ENCODE measurements at places on chromosomes 6 and 20. TPM values are rescaled to one million over a fixed set of nuclear protein-coding genes. Genes with fewer than 3 reads are reported as not detected.

Gene MOG
- total RNA-seq = not detected

GRCh38 chr6:36929152-36929551 is 25.4 kb upstream of the PI16 start:
- peak overlapping the region; percentile 60 for H3K27ac ChIP-seq
- no peak for DNase-seq
- no peaks in the 10 kb centered on the region for H3K27me3 ChIP-seq
- no peak overlapping the region for H3K4me3 ChIP-seq
- no peaks in the 10 kb centered on the region for H3K4me1 ChIP-seq
- no peaks in the 10 kb centered on the region for H3K36me3 ChIP-seq

- no peak for DNase-seq
- H3K4me3 ChIP-seq = peak overlapping the region; percentile 0
- no peaks in the 10 kb centered on the region for H3K27me3 ChIP-seq
- no peak overlapping the region for H3K27ac ChIP-seq
- peaks cover 7% of the 10 kb centered on the region for H3K36me3 ChIP-seq
These were observed 20.7 kb downstream of the FOXO3 start for GRCh38 chr6:108581237-108581931.

DNA sequence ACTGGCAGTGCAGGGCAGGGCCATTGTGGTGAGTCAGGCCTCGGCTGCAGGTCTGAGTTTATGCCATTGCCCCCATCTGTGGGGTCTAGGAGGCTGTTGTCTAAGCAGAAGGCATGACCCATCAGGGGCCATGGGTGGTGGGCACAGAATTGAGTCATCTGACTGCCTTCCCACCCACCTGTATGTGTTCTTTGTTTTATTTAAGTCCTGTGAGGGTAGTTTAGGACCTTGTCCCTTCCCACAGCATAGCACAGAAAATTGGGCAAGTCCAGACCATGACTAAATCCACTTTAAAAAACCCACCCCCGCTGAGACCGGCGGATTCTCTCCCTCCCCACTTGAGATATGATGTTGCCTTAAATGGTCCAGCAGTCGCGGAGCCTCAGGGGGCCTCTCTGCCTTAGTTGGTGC is 40.3 kb downstream of the ERMARD start:
- no peak overlapping the region for H3K27ac ChIP-seq
- no peaks in the 10 kb centered on the region for H3K36me3 ChIP-seq
- peaks cover 28% of the 10 kb centered on the region for H3K4me1 ChIP-seq
- H3K4me3 ChIP-seq = peak overlapping the region; percentile 91
- DNase-seq = no peak
- H3K27me3 ChIP-seq = no peaks in the 10 kb centered on the region

Gene BPI
- not detected for total RNA-seq

GRCh38 chr6:51594981-51595380 is 492.4 kb downstream of the PKHD1 start:
- no peaks in the 10 kb centered on the region for H3K27me3 ChIP-seq
- H3K4me1 ChIP-seq = no peaks in the 10 kb centered on the region
- DNase-seq = no peak
- H3K4me3 ChIP-seq = no peak overlapping the region
- no peak overlapping the region for H3K27ac ChIP-seq

- no peak overlapping the region for H3K27ac ChIP-seq
- no peaks in the 10 kb centered on the region for H3K27me3 ChIP-seq
- peaks cover 4% of the 10 kb centered on the region for H3K36me3 ChIP-seq
- DNase-seq = no peak
- peaks cover 36% of the 10 kb centered on the region for H3K4me1 ChIP-seq
These were observed 14.7 kb downstream of the FKBP1A start for GRCh38 chr20:1377984-1378734.

Gene ZSCAN26
- total RNA-seq = 19.8 TPM

DNA sequence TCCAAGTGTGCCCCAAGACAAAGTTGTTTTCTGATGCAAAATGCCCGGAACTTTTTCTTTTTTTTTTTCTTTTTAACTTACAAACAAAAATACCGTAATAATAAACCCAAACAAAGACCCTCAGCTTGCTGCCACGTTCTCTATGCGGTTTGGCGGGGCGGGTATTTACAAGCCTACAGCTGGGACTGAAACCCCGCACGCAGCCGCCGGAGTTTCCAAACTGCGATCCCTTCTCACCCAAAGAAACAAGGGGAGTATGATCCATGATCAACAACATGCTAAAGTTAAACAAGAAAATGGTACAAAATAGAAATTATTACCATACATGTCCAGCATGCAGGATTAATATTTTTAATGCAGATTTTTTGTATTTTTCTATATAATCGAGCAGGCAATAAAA is 2.1 kb downstream of the MAFB start:
- peaks cover 97% of the 10 kb centered on the region for H3K27me3 ChIP-seq
- H3K4me1 ChIP-seq = peaks cover 23% of the 10 kb centered on the region
- H3K4me3 ChIP-seq = peak overlapping the region; percentile 85
- no peak overlapping the region for H3K27ac ChIP-seq

Gene CTCFL
- total RNA-seq = 0.14 TPM

DNA sequence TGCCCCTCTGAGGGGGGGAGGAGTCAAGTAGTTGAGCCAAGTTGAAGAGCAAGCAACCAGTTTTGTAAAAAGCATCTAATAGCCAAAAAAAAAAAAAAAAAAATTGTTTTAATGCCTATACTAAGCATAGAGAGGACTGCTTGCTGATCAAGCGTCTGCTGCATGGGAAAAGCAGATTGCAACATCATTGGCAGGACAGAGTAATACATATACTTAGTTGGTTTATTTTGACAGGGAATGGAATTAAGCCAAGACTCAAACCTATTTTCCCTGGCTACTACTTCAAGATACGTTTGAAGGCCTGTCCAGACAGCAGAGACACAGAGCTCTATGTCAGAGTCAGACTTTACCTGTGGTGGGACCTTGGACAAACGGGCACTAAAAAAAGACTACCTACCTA is 120.5 kb downstream of the RTN4IP1 start:
- no peak overlapping the region for H3K27ac ChIP-seq
- no peak overlapping the region for H3K4me3 ChIP-seq
- H3K4me1 ChIP-seq = peaks cover 21% of the 10 kb centered on the region
- DNase-seq = no peak
- peaks cover 86% of the 10 kb centered on the region for H3K27me3 ChIP-seq

GRCh38 chr6:144019929-144020328 is 11.9 kb upstream of the PLAGL1 start:
- H3K36me3 ChIP-seq = no peaks in the 10 kb centered on the region
- no peaks in the 10 kb centered on the region for H3K4me1 ChIP-seq
- no peak overlapping the region for H3K27ac ChIP-seq
- H3K4me3 ChIP-seq = no peak overlapping the region
- DNase-seq = no peak

DNA sequence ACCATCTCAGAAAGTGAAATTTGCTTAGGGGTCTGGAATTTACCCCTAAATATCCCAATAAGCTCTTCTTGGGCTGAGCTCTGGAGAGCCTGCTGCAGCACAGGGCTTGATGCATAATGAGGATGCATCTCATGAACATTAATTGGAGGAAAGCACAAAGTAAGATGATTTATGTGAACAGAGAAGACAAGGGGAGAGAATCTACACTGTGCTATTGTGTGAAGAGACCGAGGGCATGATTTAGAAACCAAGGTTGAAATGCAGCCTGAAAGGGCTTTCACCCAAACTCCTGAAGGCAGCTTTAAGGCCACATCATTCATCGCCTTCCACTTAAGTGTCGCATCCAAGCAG is 27.8 kb upstream of the GPR63 start:
- no peak overlapping the region for H3K4me3 ChIP-seq
- DNase-seq = no peak
- peaks cover 3% of the 10 kb centered on the region for H3K27me3 ChIP-seq
- H3K27ac ChIP-seq = no peak overlapping the region

DNA sequence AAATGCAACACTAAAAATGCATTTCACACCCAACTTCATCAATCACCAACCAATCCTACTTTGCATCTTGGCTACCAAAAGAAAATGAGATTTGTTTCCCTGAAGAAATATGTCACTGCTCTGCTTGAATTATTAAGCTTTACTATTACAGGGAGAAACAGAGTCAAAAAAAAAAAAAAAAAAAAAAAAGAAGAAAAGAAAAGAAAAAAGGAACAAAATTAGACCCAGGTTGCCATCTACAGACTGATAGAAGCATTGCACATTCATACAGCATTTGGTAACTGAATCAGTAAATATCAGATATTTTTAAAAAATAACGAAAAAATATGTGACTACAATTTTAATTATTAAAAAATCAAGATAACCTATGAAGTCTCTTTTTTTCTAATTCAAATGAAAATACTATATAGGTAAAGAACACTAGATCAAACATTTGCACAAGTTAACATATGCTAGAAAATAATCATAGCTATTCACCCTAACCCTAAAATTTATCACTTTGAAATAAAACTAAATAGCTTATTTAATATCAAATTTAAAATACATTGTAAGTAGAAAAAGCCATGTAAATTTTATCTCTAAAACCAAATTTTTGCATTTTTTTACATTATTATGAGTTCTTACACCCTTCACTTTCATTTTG is 83.3 kb downstream of the DCDC2 start:
- H3K4me3 ChIP-seq = no peak overlapping the region
- no peaks in the 10 kb centered on the region for H3K27me3 ChIP-seq
- H3K4me1 ChIP-seq = no peaks in the 10 kb centered on the region
- H3K36me3 ChIP-seq = no peaks in the 10 kb centered on the region
- no peak overlapping the region for H3K27ac ChIP-seq

Gene KHDRBS2
- total RNA-seq = 7.0 TPM

Gene CGA
- not detected for total RNA-seq

DNA sequence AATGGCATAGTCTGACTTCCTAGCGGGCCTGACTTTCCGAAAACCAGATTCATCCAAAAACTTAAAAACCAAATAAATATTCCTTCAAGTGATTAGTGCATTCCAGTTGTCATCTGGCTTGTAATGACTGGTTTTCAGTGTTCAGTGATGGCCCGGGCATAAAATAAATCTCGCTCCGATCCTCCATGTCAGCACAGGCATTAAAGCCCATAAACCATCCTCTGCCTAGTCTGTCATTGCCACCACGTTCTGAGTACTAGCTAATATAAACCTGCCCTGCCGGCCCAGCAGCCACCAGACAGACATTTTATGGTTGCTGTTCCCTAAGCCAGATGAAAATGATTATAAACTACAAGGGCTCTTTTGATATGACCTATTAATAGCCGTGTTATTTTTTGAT is 232.3 kb upstream of the GMDS start:
- H3K27ac ChIP-seq = no peak overlapping the region
- no peak overlapping the region for H3K4me3 ChIP-seq
- no peaks in the 10 kb centered on the region for H3K36me3 ChIP-seq
- DNase-seq = no peak
- H3K4me1 ChIP-seq = no peaks in the 10 kb centered on the region

Gene PDYN
- total RNA-seq = 0.63 TPM

Gene C6orf58
- 0.82 TPM for total RNA-seq

GRCh38 chr6:125275779-125276178 is 26.0 kb downstream of the HDDC2 start:
- no peak overlapping the region for H3K27ac ChIP-seq
- no peaks in the 10 kb centered on the region for H3K27me3 ChIP-seq
- H3K4me1 ChIP-seq = no peaks in the 10 kb centered on the region

DNA sequence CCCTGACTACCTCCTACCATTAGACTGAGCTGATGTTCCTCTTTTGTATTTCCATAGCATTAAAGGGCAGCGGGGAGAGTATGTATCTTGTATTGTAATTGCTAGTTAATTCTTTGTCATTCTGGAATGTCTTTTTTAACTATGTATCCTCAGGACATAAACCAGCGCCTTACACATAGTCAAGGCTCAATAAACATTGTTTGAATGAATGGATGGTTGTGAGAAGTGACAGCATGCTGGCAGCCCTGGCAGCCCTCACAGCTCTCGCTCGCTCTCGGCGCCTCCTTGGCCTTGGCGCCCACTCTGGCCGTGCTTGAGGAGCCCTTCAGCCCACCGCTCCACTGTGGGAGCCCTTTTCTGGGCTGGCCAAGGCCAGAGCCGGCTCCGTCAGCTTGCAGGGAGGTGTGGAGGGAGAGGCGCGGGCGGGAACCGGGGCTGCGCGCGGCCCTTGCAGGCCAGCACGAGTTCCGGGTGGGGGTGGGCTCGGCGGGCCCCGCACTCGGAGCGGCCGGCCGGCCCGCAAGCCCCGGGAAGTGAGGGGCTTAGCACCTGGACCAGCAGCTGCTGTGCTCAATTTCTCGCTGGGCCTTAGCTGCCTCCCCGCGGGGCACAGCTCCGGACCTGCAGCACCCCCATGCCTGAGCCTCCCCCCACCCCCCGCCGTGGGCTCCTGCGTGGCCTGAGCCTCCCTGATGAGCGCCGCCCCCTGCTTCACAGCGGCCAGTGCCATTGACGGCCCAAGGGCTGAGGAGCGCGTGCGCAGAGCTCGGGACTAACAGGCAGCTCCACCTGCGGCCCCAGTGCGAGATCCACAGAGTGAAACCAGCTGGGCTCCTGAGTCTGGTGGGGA is 93.1 kb downstream of the RNF182 start:
- DNase-seq = no peak
- peak overlapping the region; percentile 30 for H3K27ac ChIP-seq
- H3K4me1 ChIP-seq = peaks cover 33% of the 10 kb centered on the region
- H3K4me3 ChIP-seq = no peak overlapping the region

DNA sequence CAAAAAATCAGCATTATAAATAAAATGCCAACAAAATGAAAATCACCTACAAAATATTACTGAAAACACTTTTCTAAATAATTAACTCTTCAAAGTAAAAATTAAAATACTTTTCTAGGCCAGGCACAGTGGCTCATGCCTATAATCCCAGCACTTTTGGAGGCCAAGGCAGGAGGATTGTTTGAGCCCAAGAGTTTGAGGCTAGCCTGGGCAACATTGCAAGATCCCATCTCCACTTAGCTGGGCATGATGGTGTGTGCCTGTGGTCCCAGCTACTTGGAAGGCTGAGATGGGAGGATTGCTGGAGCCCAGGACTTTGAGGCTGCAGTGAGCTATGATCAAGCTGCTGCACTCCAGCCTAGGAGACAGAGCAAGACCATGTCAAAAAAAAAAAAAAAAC is 6.4 kb downstream of the SERPINB9 start:
- H3K27me3 ChIP-seq = peaks cover 9% of the 10 kb centered on the region
- H3K4me1 ChIP-seq = peaks cover 34% of the 10 kb centered on the region
- no peak overlapping the region for H3K4me3 ChIP-seq
- H3K36me3 ChIP-seq = peaks cover 3% of the 10 kb centered on the region
- no peak for DNase-seq

DNA sequence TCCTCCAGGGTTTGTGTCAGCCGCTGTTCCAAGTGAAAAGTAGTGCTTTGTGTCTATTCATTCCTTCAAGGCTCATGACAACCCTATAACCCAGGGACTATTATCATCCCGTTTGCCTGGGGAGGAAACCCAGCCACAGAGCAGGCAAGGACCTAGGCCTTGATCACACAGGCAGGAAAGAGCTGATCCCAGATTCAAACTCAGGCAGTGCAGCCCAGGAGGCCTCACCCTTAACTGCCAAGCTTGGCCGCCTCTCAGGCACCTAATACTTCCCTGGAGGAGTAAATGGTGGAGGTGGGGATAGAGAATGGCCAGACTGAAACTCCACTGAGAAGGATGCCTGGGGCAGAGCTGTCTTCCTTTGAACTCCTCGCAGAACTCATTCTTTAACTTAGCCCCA is 215.1 kb upstream of the QKI start:
- H3K4me1 ChIP-seq = peaks cover 22% of the 10 kb centered on the region
- peak overlapping the region; percentile 17 for H3K4me3 ChIP-seq
- H3K27me3 ChIP-seq = no peaks in the 10 kb centered on the region
- no peak overlapping the region for H3K27ac ChIP-seq
- no peaks in the 10 kb centered on the region for H3K36me3 ChIP-seq
